NCI-H2029 (cell line): ENCODE measurements at places on chromosomes 6 and 20.

DNA sequence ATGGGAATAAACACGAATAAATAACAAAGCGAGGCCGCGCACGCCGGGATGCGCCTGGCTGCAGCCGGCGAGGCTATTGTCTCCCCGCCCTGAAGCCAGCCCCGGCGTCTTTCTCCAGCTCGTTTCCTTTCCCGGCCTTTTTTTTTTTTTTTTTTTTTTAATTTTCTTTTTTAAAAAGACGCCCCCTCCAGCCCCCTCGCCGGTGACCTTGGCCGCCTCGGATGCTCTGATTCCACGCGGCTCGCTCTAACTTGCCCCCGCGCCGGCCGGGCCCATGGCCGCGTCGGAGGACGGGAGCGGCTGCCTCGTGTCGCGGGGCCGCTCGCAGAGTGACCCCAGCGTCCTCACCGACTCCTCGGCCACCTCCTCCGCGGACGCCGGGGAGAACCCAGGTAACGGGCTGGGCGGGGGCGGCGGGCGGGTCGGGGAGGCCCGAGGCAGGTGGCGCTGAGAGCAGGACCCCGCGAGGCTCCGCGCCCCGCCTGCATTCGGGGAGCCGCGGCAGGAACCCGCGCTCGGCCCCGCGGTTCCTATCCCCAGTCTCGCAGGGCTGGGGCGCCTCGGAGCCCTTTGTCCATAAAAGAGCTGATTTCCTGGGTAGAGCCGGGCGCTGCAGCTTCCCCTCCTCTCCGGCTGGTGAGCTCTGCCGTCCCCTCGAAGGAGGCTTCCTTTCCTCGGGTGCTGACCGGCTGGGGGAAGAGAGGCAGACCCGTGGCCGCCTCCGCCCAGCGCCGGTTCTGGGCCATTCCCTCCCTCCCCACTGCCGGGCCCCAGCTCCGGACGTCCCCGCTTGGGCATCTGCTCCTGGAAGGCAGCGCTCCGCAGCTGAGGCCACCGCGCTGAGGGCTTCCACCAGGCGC is 631 bp downstream of the PHACTR3 start:
- no peak for DNase-seq

- DNase-seq = no peak
Observed at GRCh38 chr6:100809346-100809745, 71.8 kb downstream of the ASCC3 start.

DNA sequence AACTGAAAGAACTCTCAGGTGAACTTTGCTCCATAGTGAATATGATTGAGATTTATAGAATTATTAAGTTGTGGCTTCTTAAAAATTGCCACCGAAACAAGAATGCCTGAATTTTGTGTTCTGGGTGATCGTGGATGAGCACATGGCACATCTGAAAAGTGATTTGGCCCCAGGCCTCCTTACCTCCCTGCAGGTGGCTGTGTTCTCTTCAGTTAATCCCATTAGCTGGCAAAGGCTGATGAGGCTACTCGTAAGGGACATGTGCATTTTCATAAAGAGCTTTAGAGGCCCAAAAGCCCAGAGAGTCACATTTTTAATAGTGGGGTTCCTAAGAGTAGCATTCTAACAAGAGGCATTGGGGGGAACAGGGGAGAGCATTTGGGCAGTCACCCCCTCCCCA is 22.6 kb downstream of the GNAS start:
- no peak for DNase-seq

GRCh38 chr6:33957892-33958525 is 154.2 kb upstream of the MLN start:
- no peak for DNase-seq

DNA sequence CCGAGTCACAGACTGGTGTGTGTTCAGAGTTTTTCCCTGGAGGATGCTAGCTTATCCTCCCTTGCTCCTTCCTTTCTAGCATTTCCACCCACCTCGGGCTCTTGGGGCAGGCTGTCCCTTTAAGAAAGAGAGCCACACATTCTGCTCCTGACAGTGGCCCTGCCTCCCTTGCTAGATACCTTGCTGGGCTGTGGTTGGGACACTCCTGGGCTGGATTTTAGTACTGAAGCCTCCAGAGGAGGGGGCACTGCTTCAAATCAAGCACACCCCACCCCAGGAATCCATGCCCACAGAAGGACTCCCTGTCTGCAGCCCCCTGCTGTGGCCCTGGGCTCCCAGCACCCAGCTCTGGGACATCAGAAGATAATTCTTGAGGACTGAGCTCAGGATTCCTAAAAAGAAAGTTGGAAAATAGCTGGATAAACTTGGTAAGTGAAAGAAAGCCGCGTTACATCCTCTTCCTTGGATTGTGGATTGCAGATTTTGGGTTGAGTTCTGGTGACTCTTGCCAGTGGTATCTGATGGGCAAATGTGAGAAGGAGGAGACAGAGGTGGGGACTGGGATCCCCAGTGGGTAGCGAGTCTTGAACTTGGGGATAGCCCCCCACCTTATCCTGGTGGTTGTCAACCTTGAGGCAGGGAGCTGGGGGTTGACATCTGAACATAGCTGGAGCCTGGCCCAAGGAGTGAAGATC is 29.0 kb downstream of the DAAM2 start:
- DNase-seq = no peak

GRCh38 chr20:33362898-33363297 is 38.4 kb downstream of the CDK5RAP1 start:
- no peak for DNase-seq

DNA sequence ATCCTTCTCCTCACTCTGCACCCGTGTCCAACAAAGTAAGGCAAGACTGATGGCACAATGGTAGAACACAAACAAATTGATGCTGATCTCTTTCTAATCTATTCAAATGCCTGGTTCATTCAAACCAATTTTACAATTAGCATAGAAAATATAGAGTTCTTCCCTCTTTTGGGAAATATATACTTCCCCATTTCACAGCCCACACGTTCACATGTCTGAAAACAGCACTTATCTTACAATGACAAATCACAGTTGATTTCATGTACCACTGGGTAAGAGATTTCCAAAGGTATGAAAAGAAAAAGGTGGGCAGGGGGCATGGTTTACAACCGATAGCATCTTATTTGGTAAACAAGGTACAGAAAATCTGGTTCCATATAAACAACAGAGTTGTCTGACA is 137.6 kb downstream of the RNGTT start:
- no peak for DNase-seq

DNA sequence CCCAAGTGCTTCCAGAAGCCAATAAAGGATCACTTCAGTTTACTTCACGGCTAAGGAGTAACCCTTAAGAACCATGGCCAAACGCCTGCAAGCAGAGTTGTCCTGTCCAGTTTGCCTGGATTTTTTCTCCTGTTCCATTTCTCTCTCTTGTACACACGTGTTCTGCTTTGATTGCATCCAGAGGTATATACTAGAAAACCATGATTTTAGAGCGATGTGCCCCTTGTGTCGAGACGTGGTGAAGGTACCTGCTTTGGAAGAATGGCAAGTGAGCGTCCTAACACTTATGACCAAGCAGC is 2.5 kb downstream of the RFPL4B start:
- DNase-seq = no peak

DNA sequence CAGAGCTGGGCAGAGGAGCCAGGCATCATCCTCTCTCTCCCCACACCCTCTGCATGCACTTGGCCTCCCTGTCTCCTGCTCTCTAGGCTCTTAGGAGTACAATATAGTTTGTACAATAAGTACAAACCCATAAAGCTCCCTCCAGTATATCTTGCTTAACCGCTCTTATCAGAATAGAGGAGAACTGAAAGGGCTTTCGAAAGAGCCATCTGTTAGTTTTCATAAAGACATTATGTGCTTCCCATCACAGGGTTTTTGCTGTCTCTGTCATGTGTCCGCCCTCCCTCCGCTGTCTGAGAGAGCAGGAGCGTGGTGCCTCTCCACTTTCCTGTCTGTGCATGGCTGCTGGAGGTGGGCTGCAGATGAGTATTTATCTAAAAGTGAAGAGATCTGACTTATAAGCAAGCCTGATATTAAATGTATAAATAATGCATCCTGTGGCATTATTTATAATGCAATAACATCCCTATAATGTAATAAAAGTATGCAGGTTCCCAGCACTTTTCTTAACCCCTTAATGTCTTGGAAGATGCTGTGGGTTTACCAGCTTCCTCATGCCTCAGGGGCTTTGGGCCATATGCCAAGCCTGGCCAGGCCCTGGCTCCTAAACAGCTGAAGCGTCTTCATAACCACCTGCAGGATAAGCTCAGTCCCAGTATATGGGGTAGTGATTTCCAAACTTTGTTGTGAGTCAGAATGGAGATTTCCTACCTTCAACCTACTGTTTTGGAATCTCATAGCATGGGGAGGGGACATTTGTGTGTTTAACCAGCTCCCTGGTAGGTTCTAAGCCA is 297.1 kb downstream of the DHX35 start:
- DNase-seq = no peak

DNA sequence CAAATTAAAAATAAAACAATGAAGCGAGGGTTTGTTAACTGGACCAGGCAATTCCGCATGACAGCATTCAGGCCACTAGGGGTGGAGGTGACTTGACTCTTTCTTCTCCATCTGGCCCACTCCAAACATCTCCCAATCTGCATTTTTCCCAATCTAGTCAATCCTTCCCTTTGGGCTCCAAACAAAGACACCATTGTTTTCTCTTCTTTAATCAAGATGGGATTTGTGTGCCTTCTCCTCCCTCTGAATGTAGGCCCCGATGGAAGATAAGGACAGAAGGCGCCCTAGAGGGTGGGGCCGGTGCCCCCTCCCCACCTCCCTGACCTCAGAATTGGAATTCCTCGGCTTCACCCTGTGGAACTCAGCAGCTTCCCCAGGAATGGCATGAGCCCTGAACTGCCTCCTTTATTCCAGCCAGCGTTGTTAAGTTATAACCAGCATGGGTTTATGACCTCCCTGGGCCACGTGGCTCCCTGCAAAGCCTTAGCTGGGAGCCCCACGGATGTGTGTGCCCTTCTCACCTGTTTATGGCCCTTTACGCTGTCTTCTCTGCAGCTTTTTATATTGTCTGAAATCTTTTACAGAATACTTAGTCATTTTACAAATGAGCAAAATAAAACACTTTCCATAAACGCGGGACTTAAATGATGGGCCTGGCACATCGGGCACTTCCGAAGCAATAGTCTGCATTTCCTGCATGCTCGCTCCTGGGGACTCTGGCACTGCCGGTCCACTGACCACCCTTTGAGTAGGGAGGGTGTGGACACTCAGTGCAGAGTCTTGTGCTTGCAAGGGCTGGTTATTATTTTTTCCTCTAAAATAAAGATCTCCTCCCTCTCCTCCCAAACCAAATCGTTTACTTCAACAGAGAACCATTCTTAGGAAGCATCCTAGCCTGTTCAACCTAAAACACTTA is 24.5 kb downstream of the OVOL2 start:
- DNase-seq = no peak

DNA sequence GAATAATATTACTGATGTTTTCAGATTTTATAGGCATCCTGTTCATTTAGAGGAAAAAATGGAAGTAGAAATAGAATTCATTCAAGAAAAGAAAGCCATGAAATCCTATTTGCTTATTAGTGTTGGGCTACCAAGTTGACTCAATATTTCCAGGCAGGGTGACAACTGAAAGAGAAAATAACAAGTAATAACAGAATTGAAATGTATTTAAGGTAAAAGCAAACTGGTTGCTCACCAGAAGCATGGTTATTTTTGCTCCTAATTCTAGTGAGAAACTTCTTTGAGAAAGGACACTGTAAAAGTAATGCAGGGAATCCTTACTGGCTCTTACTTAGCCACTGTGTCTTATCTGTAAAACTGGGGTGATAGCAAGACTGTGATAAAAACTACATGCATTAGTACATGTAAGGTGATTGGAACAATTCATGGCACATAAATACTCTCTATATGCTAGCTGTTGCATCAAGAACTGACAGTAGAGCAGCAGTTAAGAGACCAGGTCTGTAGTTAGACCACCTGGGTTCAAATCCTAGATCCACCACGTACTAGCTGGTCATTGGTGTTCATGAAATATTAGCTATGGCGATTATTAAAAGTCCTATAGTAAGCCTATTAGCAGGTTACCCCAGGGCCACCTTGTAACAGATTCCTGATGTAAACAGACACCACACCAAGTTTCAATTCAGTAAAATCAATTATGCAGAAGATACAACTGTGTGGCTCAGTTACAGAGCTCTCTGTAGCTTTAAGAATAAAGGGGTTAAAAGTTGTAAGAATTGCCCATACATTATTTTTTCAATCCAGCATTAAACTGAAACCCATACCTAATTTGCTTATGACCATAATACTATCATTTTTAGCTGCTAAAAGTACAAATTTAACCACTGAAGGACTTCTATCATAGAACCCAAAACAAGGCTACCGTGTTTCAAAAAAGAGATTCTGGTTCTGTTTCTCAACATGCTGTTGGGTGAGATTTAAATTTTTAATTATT is 159.2 kb upstream of the COL21A1 start:
- DNase-seq = no peak
